ENCODE measurements at places on chromosomes 12 and 14.

DNA sequence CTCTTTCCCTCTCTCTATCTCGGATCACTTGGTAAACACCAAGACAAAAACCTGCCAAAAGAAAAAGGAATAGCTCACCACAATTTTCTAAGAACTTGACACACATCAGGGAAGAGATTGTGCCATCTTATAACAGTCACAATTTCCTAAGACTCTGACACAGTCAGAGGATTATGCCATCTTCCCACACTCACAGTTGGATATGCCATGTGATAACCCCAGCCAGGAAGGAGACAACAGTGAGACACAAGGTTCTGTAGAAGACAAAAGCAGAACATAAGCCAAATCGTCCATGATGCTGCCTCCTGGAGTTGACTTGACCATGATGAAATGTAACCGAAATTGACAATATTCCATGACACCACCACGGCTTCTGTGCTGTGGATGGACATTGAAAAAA is 2.8 kb upstream of the CLEC9A start:
- peak; percentile 98 for DNase-seq

- peak; percentile 46 for DNase-seq
Observed at GRCh38 chr12:71536279-71536938, 96.8 kb downstream of the LGR5 start.

DNA sequence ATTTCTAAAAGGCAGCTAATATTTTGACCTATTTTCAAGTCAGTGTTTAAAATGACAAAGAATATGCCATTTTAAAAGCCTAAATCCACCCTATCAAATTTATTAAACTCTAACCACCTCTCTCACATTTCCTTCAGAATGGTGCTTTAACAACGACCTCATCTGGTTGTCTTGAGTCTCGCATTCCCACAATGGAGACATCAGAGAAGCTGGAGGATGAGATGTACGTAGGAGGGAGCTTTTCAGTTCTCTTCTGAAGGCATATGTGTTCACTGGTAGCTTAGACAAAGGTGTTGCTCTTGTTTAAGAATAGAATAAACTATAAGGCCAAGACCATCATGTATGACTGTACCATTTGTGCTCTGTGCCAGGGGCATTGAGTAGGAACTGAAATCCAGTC is 82.9 kb downstream of the BCL2L14 start:
- no peak for DNase-seq

GRCh38 chr14:101195309-101195901 is 291.9 kb upstream of the RTL1 start:
- DNase-seq, result no peak

- no peak for DNase-seq
Observed at GRCh38 chr12:43848786-43849185, 12.9 kb downstream of the TMEM117 start.

DNA sequence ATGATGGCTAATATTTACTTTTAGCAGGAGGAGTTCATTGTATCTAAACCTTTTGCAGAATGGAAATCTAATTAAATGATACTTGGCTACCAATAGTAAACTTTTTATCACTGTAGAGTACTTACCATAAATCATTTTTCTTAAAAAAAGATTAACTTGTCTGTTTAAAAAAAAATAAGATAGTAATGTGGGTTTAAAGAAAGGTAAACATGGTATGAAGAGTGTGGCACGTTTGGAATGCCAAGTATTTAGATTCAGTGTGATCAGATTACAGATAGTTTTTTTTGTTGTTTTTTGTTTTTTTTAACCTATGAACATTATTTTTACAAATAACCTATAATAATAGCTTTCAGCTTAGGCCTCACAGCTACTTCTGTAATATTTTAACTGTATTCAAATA is 25.8 kb downstream of the KTN1 start:
- no peak for DNase-seq

DNA sequence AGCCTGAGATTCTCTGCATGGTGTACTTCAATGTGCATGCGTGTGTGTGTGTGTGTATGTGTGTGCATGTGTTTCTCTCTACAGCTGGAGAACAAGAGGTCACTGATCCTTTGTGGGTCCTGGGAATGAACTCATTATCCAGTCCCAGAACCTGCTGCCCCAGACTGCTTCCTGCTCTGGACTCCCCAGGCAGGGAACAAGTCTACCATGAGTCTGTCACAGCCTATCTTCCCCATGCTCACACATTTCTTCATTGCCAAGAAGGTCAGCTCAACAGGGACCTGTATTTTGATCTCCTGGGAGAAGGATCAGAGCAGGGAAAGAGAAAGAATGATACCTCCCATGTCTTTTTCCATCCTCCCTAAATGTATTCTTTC is 2.9 kb upstream of the AGAP2 start:
- DNase-seq, result no peak

DNA sequence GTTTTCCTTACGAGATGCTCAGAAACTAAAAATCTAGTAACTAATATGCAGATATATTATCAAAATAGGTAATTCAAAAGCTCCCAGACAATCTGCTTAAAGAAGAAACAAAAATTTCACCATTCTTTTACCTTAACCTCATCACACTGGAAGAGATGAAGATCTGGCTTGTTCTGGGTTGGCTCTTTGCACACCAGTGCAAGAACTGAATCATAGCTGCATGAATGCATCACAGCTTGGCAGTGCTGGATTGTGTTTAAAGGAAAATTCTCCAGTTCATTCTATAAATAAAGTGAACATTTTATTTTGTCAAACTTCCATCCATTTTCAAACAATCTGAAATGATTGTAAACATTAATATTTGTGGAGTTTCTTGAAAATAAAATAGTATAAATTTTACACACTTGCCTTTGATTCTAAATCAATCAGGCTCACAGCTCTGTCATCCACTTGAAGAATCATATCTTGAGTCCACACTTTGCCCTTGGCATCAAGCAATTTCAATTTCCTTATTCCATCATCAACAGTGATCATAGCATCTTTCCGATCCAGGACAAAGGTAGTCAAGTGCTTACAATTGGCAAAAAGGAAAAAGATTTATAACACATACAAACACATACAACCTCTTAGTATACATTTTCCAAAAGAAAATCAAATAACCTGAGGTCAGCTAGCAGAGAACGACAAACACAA is 119.8 kb downstream of the EPS8 start:
- no peak for DNase-seq

GRCh38 chr14:56482310-56482911 is 97.2 kb upstream of the TMEM260 start:
- DNase-seq, result peak; percentile 2

- DNase-seq, result peak; percentile 59
Observed at GRCh38 chr14:65412856-65413738, 567 bp downstream of the FUT8 start.

DNA sequence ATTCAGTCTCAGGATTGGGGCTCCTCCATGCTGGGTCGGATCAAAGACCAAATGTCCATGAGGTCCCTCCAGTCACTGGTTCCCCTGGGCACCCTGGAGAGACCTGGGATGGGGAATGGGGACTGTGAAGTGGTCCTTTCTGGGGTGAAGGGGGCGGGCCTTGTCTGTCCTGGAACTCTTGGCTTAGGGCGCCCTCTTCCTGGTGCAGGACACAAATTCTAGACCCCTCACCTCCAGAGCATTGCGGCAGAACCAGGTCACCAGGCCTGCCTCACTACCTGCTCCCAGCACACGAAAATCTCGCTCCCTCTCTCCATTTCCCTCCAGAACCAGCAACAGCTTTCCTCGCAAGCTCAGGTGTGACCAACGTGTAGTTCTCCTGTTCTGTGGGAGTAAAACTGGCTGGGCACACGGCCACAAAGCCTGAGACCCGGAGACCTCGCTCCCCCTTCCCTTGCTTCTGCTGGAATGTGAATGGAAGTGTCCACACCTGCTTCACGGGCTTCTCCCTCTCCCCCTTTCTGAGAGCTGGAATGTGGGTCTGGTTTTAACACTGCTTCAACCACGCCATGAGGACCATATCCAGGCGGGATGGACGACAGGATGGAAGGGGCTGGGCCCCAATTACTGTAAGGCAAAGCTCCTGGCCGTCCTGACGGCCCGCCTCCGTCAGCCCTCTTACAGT is 112.7 kb downstream of the SCARB1 start:
- no peak for DNase-seq

GRCh38 chr12:122527478-122527944 is 462 bp downstream of the KNTC1 start:
- peak; percentile 33 for DNase-seq

DNA sequence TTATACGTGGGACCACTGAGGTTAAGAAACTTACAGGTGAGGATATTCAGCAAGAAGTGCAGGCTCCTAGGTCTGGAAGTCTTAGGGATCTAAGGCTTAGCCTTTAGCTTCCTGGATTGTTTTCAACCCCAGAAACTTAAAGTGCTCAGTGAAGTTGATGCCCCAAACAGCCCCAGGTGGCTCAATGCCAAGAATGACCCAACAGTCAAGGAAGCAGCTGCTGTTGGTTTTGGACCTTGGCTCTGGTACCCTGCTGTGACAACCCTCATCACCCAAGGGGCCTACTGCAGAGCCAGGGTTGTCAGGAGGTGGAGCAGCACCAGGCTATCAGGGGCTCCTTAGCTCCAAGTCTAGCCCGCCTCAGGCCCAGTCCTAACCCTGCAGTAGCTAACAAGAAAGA is 36.8 kb downstream of the VDR start:
- DNase-seq, result peak; percentile 59

GRCh38 chr14:102236026-102236425 is 68.9 kb downstream of the MOK start:
- DNase-seq, result no peak

- no peak for DNase-seq
Observed at GRCh38 chr14:58541633-58542022, 96.1 kb upstream of the DACT1 start.

GRCh38 chr12:66329941-66330340 is 27.6 kb downstream of the HELB start:
- no peak for DNase-seq

GRCh38 chr14:101603096-101603495 is 41.8 kb downstream of the DIO3 start:
- DNase-seq, result no peak

- DNase-seq, result no peak
Observed at GRCh38 chr12:59030415-59030814, 110.1 kb upstream of the LRIG3 start.

DNA sequence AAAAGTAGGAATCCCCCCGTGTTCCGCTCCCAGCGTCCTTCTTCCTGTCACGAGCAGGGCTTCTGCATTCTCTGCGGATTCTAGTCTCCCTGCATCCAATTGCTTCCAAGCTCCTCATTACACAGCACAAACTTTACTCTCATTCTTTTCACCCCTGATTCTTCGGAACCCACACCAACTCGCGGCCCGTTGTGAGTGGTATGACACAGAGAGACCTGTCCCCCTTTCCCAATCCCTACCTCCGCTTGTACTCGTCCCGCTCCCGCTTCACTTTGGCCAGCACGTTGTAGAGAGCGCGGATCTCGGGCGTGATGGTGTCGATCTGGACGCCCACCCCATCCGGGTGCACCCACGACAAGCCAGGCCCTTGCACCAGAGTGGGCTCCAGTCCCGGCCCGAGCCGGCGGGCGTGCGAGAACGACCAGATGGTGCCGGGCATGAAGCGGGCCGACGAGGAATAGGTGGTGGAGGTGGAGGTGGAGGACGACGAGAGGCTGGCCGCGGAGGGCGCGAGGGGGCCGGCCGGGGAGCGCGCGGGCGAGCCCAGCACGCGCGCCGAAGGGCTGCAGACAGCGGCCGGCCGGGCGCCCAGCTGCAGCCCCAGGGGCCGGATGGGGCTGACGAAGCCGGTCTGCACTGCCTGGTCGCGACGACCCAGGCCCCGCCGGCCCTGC is 687 bp downstream of the IFFO1 start:
- no peak for DNase-seq

GRCh38 chr12:42262271-42262670 is 24.2 kb upstream of the YAF2 start:
- no peak for DNase-seq

GRCh38 chr12:80412343-80412953 is 31.6 kb upstream of the PTPRQ start:
- DNase-seq, result peak; percentile 45

DNA sequence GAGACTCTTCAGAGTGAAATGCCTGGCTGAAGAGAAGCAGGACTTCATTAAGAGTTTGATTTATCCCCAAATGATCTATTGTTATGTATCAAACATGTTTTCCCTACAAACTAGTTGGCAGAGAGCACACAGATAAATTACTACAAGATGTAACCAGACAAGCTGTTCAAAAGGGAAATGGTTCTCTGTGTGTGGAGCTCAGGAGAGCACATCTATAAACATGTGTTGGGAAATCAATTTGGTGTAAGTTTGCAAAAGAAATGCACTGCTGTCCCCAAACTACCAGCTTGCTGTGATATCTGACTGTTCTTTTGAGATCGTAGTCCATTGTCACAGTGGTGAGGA is 159.2 kb downstream of the PAH start:
- peak; percentile 8 for DNase-seq

DNA sequence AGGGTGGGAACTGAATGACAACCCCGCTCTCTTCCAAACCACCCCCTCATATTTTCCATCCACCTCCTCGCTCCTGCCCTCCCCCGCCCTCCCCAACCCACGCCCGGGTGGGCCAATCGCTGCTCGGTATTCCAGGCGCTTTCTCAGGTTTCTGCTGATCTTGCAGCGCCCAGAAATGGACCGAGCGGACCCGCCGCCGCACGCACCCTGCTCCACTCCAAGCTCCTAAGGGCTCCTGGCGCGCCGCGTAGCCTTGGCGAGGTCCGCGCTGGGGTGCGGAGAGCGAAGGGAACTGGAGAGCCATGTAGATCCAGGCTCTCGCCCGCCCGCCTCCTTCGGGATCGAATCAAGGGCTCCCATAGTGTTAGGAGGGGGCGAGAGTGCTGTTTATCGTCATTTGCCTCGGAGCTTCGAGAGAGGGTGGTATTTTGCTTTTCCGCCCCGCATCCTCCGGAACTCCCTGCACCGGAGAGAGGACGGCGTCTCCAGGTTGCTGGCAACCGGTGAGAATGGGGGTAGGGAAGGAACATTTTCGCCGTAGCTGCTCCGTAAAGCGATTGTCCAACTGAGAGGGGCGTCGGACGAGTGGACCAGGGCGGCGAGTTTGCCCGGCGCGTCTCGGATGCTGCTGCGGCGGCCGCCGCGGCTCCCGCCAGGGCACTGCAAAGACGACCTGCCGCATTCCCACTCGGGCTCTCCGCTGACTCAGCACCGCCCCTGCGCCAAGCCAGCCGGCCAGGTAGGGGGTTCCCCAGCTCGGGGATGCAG is at the start of gene KCNA1:
Gene KCNA1 (plus strand): TSS at position 172 of the 768 bp plus-strand sequence. CDS start 1,474 bp downstream, outside the sequence.
- DNase-seq, result no peak

GRCh38 chr14:75254901-75255584 is 23.6 kb upstream of the FOS start:
- no peak for DNase-seq

GRCh38 chr14:25090256-25090655 is 40.3 kb upstream of the STXBP6 start:
- DNase-seq, result no peak

Measured in MV-4-11 (cell line).